Camera-type eye (tissue), 1 donor: ENCODE measurements at places on chromosomes 1 and 21. TPM values are rescaled to one million over a fixed set of nuclear protein-coding genes. Genes with fewer than 3 reads are reported as not detected.

PRAMEF18 gene
- not detected for total RNA-seq

FAM177B gene
- total RNA-seq = 0.82 TPM

KRTAP13-2 gene
- total RNA-seq = not detected

CFAP45 gene
- not detected for total RNA-seq

ESPN gene
- 27.5 TPM for total RNA-seq

FCRL2 gene
- 0.27 TPM for total RNA-seq

LCE1E gene
- total RNA-seq = not detected

OLFML3 gene
- total RNA-seq = 89.9 TPM

AGMAT gene
- 1.2 TPM for total RNA-seq

DIRAS3 gene
- total RNA-seq = 5.0 TPM

ZNF683 gene
- not detected for total RNA-seq

FAM151A gene
- not detected for total RNA-seq

OR2T6 gene
- total RNA-seq = not detected

EPHX1 gene
- total RNA-seq = 29.0 TPM

ALG14 gene
- total RNA-seq = 4.1 TPM
